CD4-positive, alpha-beta T cell (primary cell): ENCODE measurements at places on chromosomes 2 and 18.

GRCh38 chr2:227503433-227504406 is 31.8 kb downstream of the AGFG1 start:
- no peak for DNase-seq

- peak; percentile 83 for DNase-seq
Observed at GRCh38 chr2:177148477-177149154, 64.0 kb upstream of the HNRNPA3 start.

DNA sequence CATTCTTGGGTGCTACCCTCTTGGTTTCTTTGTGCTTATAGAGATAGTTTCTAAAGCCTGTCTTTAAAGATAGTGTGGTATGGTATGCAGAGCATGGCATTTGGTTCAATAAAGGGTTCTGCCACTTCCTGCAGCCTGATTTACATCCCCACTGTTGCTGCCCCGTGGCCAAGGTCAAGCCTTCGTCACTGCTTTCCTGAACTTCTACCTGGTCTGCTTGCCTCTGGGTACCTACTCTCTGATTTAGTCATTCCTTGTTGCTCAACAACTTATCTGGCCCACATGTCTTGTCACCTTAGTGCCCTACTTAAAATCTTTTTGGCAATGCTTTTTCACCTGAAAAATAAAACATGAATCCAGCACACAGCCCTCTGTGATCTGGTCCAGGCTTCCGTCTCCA is 352.9 kb downstream of the LPIN1 start:
- DNase-seq = no peak

DNA sequence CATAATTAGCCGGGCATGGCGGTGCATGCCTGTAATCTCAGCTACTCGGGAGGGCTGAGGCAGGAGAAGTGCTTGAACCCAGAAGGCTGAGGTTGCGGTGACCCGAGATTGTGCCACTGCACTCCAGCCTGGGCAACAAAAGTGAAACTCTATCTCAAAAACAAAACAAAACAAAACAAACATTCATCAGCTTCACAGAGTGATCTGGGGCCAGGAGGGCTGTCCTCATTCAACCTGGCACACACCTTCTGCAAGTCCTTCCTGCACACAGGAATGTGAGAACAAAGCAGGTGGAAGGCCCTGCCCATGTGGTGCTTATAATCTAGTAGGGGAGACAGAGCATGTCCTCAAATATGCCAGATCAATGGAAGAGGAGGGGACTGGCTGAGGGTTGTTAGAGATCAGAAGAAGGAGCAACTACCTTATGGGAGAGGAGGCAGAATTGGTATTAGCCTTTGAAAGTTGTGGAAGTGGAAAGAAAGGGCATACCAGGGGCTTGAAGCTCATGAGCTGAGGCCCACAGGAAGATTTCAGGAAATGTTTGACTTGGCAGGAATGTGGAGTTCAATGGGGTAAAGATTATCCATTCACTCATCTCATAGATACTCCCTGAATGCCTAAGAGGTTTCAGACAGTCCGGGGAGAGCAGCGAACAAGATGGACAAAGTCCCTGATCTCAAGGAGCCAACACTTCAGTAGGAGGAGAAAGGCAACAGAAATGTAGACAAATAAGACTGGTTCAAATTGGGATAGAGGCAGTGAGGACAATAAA is 155.3 kb upstream of the SIX3 start:
- no peak for DNase-seq
